ENCODE measurements at places on chromosomes 2 and 18.

DNA sequence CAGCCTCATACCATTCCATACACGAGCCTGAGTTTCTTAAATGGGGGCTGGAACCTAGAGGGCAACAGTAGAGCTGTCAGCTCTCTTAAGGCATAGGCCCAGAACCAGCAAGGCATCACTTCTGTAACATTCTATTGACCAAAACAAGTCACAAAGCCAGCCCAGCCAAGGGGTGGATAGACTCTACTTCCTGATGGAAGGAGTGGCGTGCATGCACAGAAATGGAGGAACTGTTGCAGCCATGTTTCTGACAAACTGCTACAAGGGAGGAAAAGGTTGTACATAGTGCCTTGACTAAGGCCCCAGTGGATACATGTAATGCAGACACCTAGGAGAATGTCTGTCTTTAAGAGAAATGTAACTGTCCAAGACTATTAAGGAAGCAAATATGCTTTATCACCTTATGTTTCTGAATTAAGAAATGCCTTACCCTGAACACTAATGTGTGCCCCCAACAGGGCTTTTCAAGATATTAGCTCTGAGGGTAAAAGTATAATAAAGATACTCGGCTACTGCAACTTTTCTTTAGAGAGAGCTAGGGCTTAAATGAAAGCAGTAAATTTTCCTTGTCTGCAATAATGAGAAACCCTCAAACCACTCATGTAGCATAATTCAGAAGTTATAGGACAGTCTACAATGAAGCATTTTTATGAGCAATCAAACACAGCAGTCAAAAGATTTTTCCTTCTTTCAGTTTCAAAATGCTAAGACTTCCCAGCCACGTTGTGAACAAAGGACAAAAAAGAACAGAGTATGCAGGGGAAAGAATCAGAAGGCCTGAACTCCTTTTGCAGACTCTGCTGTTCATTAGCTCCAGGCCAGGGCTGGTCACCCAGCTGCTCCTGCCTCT is 35.1 kb upstream of the CDC42EP3 start:
- no peak for DNase-seq

GRCh38 chr18:35747894-35748472 is 166.4 kb downstream of the GALNT1 start:
- no peak for DNase-seq

- no peak for DNase-seq
These were observed 72.9 kb downstream of the RBMS1 start for GRCh38 chr2:160420711-160421110.

DNA sequence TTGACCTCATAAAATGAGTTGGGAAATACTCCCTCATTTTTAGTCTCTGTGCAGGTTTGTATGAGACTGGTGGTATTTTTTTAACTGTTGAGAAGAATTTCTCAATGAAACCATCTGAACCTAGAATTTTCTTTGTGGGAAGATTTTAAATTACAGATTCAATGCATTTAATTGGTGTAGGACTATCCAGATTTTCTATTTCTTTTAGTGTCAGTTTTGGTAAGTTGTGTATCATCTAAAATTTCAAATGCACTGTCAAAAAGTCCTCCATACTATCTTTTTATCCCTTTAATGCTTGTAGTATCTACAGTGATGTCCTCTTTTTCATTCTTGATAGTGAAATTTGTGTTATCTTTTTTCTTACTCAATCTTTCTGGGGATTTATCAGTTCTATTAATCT is 1.8 kb upstream of the BOK start:
- no peak for DNase-seq

- no peak for DNase-seq
These were observed 61.6 kb upstream of the HPCAL1 start for GRCh38 chr2:10240911-10241610.

DNA sequence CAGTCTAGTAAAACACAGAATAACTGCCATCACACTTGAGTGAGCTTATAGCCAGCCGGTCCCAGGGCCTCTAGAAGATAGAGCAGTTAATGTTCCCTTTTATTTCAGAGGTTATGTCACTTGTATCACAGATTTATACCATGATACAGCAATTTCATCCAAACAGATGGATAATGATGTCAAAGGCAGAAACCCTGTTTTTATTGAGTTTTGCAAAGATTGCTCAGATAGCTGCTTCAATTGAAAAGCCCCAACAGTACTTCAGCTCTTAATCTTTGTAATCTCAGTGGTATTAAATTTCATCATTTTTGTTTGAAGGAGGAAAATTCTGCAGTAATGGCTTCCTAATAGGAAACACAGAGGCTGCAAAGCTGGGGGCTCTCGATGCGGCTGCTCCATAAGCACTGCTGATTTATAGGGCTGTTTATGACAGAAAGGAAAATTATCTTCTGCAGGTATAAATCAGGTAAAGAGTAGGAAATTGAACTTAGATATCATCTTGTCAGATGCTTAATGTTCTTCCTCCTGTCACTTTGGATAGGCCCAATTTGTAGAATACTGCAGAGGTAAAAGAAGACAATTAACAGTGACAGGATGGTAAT is 112.3 kb downstream of the LNPK start:
- no peak for DNase-seq

DNA sequence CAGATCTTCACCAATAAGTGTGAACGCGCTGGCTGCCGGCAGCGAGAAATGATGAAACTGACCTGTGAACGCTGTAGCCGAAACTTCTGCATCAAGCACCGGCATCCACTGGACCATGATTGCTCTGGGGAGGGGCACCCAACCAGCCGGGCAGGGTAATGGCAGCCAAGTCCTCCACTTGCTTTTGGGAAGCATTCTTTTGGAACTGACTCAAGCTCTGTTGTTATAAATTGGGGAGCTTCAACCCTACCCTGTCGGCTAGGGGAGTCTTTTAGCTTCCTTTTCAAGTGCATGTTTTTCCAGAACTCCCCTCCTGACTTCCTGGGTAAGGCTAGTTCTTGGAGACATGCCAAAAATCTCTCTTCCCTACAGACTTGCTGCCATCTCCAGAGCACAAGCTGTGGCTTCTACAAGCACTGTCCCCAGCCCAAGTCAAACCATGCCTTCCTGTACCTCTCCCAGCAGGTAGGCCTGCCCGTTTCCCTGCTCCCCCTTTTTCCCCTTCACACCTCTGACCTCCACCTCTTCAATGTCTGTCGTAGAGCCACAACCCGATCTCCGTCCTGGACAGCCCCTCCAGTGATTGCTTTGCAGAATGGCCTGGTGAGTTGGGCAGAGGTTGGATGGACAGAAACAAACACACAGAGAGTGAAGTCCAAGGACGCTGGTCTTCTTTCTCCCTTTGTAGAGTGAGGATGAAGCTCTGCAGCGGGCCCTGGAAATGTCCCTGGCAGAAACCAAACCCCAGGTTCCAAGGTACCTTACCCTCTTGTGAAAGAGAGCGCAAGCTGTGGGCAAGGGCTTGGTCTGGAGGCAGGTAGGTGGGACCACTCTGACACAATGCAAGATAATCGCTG is 1.5 kb downstream of the ZFAND2B start:
- DNase-seq = no peak

DNA sequence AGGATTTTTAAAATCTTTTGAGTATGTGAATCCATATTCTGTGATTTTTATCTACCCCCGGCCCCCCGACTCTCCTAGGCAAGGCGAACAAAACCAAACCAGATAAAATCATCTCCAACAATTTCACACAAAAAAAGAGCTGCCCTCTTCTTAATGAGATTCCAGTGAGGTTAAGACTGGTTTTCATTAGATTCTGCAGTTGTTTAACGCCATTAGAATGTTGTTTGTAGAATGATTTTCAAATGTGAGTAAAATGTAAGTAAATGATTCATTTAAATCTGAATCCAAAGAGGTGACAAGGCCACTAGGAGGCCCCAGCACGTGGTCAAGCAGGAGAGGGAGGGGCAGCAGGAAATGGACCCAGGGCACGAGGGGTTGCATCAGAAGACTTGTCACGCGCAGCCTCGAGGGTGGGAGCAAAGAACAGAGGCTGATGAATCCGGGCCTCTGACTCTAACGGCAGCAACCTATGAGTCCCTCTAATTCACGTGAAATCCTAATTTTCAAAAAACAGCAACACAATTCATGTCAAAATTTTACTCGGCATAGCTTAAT is 24.3 kb upstream of the KLHL29 start:
- no peak for DNase-seq

DNA sequence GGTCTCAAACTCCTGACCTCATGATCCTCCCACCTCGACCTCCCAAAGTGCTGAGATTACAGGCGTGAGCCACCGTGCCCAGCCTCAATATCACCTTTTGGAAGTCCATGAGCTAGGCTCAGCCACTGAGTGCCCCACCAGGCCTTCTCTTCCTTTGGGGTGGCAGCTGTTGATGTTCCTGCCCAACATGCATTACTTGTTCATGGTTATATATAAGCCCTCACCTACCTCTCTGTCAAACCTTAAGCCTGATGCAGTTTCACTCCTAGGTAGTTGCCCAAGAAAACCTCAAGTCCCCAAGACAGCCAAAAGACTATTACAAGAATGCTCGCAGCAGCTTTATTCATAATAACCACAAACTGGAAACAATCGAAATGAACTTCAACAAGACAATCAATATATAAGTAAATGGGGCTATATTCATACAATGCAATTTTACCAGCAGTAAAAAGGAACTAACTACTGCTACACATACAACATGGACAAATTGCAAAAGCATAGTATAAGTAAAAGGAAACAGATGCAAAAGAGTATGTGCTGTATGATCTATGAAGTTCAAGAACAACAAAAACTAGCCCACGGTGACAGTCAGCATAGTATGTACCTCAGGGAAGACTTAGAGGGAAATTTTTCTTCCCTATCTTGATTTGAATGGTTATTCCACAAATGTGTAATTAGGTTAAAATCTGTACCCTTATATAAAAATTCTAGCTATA is 59.6 kb upstream of the REL start:
- DNase-seq = no peak

DNA sequence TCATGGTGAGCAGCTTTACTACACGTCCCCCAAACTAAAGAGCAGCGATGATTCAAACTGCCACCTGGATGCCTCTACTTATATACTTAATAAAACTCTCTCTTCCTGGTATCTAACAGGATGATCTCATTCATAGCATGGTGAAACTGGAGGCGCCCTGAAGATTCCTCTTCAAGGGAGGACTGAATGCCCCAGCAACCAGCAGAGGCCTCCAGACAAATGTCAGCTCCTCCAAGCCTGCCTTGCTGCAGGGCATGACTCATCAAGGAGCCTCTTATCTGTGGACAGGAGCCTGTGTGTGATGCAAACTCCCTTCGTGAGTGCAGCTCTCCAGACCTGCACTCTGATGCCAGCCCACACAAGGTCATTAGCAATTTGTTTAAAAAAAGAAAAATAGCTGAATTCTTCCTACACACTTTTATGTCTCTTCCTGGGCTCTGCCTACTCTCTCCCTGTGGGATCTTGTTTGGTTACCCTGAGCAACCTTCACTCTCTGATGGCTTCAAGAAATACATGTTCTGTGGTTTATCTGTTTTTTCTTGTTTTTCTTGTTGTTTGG is 30.2 kb downstream of the LONRF2 start:
- peak; percentile 41 for DNase-seq

Data from HEK293T (cell line).